ENCODE measurements at places on chromosomes 1 and 21. TPM values are rescaled to one million over a fixed set of nuclear protein-coding genes. Genes with fewer than 3 reads are reported as not detected.

LRRC38 gene
- not detected for total RNA-seq

SYT14 gene
- total RNA-seq = 0.07 TPM

RGS4 gene
- not detected for total RNA-seq

SPRR2B gene
- total RNA-seq = not detected

HTR6 gene
- 0.57 TPM for total RNA-seq

RHEX gene
- total RNA-seq = not detected

RNF186 gene
- total RNA-seq = not detected

RIPPLY3 gene
- total RNA-seq = not detected

LCE1F gene
- not detected for total RNA-seq

LYST gene
- 6.6 TPM for total RNA-seq

PDPN gene
- total RNA-seq = not detected

- H3K4me1 ChIP-seq = no peaks in the 10 kb centered on the region
- H3K27ac ChIP-seq = no peak overlapping the region
- no peaks in the 10 kb centered on the region for H3K36me3 ChIP-seq
- no peak overlapping the region for H3K4me3 ChIP-seq
- no peaks in the 10 kb centered on the region for H3K27me3 ChIP-seq
These were observed 18.8 kb downstream of the NHLH2 start for GRCh38 chr1:115822117-115822516.

DNA sequence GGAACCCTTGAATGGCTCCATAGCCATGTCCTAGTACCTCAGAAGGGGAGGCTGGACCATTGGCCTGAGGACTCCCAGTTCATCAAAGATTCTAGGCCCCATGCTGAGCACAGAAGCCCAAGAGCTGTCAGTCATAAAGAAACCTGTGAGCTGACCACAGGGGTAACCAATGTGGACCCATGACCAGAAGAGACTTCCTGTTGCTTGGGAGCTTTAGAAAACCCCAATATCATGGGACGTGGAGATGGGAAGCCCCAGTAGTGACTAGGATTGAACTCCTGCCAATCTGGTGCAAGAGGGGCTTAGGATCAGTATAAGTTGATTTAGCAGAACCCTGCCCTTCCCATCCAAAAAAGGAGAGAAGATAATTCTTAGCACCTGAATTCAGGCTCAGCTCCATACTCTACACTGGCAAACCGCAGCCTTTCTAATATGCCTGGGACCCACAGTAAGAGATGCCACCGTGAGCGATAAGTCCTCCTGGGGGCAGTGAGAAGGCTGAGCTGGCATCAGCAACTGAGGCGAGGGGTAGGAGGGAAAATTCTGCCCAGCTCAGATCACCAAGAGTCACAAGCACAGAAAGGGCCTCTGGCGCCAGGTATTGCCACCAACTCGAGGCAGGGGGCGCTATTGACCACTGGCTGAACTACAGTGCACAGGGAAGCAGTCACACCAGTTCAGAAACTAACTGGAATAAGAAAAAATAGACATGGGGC, 108.9 kb downstream of the CAPN8 start:
- DNase-seq = peak; percentile 35
- no peaks in the 10 kb centered on the region for H3K27me3 ChIP-seq
- H3K36me3 ChIP-seq = no peaks in the 10 kb centered on the region
- H3K4me3 ChIP-seq = no peak overlapping the region
- H3K4me1 ChIP-seq = no peaks in the 10 kb centered on the region

DNA sequence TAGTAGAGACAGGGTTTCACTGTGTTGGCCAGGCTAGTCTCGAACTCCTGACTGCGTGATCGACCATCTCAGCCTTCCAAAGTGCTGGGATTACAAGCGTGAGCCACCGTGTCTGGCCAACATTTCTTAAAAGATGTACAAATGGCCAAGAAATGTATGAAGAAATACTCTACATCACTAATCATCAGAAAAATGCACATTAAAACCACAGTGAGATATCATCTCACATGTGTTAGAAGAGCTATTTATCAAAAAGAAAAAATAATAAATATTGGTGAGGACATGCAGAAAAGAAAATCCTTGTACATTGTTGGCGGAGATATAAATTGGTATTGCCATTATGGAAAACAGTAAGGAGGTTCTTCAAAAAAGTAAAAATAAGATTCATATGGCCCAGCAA, 33.6 kb upstream of the TNFSF18 start:
- no peaks in the 10 kb centered on the region for H3K4me1 ChIP-seq
- H3K36me3 ChIP-seq = no peaks in the 10 kb centered on the region
- DNase-seq = no peak
- H3K4me3 ChIP-seq = no peak overlapping the region
- H3K27me3 ChIP-seq = no peaks in the 10 kb centered on the region

GRCh38 chr1:22317231-22317919, 134.3 kb upstream of the ZBTB40 start:
- peak; percentile 6 for DNase-seq
- H3K4me3 ChIP-seq = no peak overlapping the region
- no peaks in the 10 kb centered on the region for H3K4me1 ChIP-seq
- no peaks in the 10 kb centered on the region for H3K27me3 ChIP-seq
- no peaks in the 10 kb centered on the region for H3K36me3 ChIP-seq

GRCh38 chr21:27673581-27673980, 706.7 kb upstream of the ADAMTS5 start:
- H3K4me3 ChIP-seq = no peak overlapping the region
- no peaks in the 10 kb centered on the region for H3K27me3 ChIP-seq
- DNase-seq = no peak
- no peak overlapping the region for H3K27ac ChIP-seq

GRCh38 chr1:67791686-67792085, 41.6 kb downstream of the GNG12 start:
- no peaks in the 10 kb centered on the region for H3K27me3 ChIP-seq
- H3K36me3 ChIP-seq = no peaks in the 10 kb centered on the region
- H3K4me3 ChIP-seq = no peak overlapping the region
- DNase-seq = no peak

DNA sequence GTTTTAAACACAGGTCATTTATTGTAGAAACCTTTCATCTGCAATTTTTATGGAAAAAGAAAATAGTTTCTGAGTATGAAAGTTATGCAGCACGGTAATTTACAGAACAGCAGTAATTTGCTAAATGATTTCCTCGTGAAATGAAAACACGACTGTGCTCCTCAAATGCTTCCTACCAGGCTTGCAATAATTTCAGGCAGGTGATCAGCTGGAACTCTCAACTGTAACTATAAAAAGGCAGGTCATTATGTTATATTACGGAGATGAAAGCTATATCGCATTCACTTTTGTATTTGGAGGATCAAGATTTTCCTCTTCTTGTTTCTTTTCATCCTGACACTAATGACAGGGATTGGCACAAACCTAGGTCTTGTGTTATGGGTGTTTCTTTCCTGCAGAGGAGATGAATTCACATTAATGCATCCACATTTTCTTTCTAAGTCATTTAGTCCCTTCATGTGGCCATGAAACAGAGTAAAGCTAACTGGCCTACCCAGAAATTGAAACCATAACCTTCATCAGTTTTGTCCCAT, 57.4 kb downstream of the SAMSN1 start:
- H3K4me1 ChIP-seq = no peaks in the 10 kb centered on the region
- no peak overlapping the region for H3K4me3 ChIP-seq
- H3K27ac ChIP-seq = no peak overlapping the region
- DNase-seq = no peak

GRCh38 chr1:238187575-238187949, 296.8 kb upstream of the ZP4 start:
- DNase-seq = no peak
- H3K27me3 ChIP-seq = no peaks in the 10 kb centered on the region
- H3K36me3 ChIP-seq = no peaks in the 10 kb centered on the region
- H3K4me3 ChIP-seq = no peak overlapping the region

DNA sequence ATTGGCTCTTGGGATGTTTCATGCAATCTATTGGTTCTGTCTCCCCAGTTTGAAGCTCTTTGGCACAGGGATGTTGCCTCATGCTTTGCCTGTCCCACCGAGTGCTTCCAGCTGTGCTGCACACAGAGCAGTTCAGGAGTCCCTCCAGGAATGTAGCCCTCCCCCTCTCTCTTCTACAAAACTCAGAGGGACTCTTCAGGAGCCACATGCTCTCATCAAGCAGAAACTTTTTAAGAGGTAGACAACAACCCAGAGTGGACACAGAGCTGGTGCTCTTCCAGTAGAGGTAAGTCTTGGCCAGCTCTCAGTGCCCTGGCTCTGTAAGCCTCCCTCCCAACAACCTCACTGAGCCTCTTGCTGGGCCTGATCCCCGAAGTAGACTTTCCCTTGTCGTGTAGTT, 11.6 kb upstream of the ZNF697 start:
- no peak overlapping the region for H3K4me3 ChIP-seq
- H3K27me3 ChIP-seq = peaks cover 21% of the 10 kb centered on the region
- no peak for DNase-seq
- H3K27ac ChIP-seq = no peak overlapping the region
- H3K36me3 ChIP-seq = no peaks in the 10 kb centered on the region

GRCh38 chr1:43600033-43601020, 49.6 kb upstream of the KDM4A start:
- H3K27me3 ChIP-seq = no peaks in the 10 kb centered on the region
- H3K27ac ChIP-seq = no peak overlapping the region
- DNase-seq = no peak
- H3K4me1 ChIP-seq = no peaks in the 10 kb centered on the region
- H3K36me3 ChIP-seq = peaks cover 32% of the 10 kb centered on the region
- no peak overlapping the region for H3K4me3 ChIP-seq

GRCh38 chr1:70360321-70360720, 5.8 kb upstream of the ANKRD13C start:
- no peaks in the 10 kb centered on the region for H3K27me3 ChIP-seq
- H3K36me3 ChIP-seq = no peaks in the 10 kb centered on the region
- no peak overlapping the region for H3K4me3 ChIP-seq
- no peak overlapping the region for H3K27ac ChIP-seq
- peaks cover 9% of the 10 kb centered on the region for H3K4me1 ChIP-seq

DNA sequence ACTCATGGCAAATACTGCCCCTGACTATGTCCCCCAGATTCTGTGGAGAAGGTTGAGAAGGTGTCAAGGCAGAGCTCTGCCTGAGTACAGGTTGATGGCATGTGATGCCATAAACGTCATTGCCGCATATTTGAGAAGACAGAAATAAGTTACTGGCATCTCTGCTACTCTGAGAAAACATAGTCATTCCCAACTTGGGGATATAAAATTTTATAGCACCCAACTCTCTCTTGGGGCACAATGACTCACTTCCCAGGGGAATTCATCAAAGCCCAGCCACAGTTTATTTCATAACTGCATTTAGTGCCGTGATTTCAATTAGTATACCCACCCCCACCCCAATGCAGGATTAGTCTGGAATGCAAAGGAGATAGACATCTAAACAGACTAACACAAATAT, 101.9 kb upstream of the TNR start:
- no peaks in the 10 kb centered on the region for H3K36me3 ChIP-seq
- H3K4me1 ChIP-seq = no peaks in the 10 kb centered on the region
- no peak overlapping the region for H3K27ac ChIP-seq
- no peak overlapping the region for H3K4me3 ChIP-seq

GRCh38 chr1:3795453-3796214, 664 bp downstream of the LRRC47 start:
- peaks cover 7% of the 10 kb centered on the region for H3K36me3 ChIP-seq
- H3K4me1 ChIP-seq = peaks cover 14% of the 10 kb centered on the region
- no peaks in the 10 kb centered on the region for H3K27me3 ChIP-seq

GRCh38 chr1:94741996-94742395, 78.2 kb upstream of the SLC44A3 start:
- H3K4me1 ChIP-seq = peaks cover 9% of the 10 kb centered on the region
- H3K4me3 ChIP-seq = no peak overlapping the region
- no peaks in the 10 kb centered on the region for H3K36me3 ChIP-seq
- H3K27ac ChIP-seq = no peak overlapping the region
- DNase-seq = no peak

GRCh38 chr1:171488190-171488929, 3.0 kb downstream of the PRRC2C start:
- no peak for DNase-seq
- H3K4me3 ChIP-seq = no peak overlapping the region
- H3K27ac ChIP-seq = no peak overlapping the region
- H3K36me3 ChIP-seq = peaks cover 5% of the 10 kb centered on the region
- peaks cover 14% of the 10 kb centered on the region for H3K4me1 ChIP-seq
- H3K27me3 ChIP-seq = no peaks in the 10 kb centered on the region

- no peak overlapping the region for H3K27ac ChIP-seq
- no peaks in the 10 kb centered on the region for H3K36me3 ChIP-seq
- no peak overlapping the region for H3K4me3 ChIP-seq
- no peaks in the 10 kb centered on the region for H3K4me1 ChIP-seq
- no peak for DNase-seq
These were observed 26.4 kb upstream of the FAM78B start for GRCh38 chr1:166193057-166193698.

GRCh38 chr1:91092503-91092902, 70.7 kb upstream of the ZNF644 start:
- H3K4me1 ChIP-seq = peaks cover 3% of the 10 kb centered on the region
- H3K27ac ChIP-seq = no peak overlapping the region
- no peaks in the 10 kb centered on the region for H3K36me3 ChIP-seq
- DNase-seq = no peak
- H3K27me3 ChIP-seq = no peaks in the 10 kb centered on the region

DNA sequence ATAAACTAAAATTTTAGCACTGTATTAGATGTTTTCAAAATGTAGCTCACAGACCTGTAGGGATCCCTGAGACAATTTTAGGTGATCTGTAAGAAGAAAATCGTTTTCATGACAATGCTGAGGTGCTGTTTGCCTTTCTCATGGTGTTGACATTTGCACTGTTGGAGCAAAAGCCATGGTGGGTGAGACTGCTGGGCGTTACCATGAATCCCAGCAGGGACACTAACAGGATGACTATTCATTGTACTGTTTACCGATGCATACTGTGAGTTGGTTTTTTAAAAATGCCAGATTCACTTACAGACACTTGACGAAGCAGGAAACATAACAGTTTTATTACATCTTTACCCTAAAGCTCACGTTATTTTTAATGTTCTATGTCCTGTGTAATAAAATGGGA, 468.5 kb downstream of the PCP4 start:
- H3K36me3 ChIP-seq = no peaks in the 10 kb centered on the region
- no peaks in the 10 kb centered on the region for H3K27me3 ChIP-seq
- no peak for DNase-seq
- H3K27ac ChIP-seq = no peak overlapping the region
- H3K4me1 ChIP-seq = no peaks in the 10 kb centered on the region
